ENCODE measurements at places on chromosomes 5 and 9. TPM values are rescaled to one million over a fixed set of nuclear protein-coding genes. Genes with fewer than 3 reads are reported as not detected.
A peak's percentile ranks its signal among the peaks of the same experiment; 100 is the strongest.

SLC6A3 gene
- 0.10 TPM for total RNA-seq

INSL6 gene
- not detected for total RNA-seq

NEUROG1 gene
- not detected for total RNA-seq

LIFR gene
- total RNA-seq = 96.0 TPM

GABRA1 gene
- not detected for total RNA-seq

DNA sequence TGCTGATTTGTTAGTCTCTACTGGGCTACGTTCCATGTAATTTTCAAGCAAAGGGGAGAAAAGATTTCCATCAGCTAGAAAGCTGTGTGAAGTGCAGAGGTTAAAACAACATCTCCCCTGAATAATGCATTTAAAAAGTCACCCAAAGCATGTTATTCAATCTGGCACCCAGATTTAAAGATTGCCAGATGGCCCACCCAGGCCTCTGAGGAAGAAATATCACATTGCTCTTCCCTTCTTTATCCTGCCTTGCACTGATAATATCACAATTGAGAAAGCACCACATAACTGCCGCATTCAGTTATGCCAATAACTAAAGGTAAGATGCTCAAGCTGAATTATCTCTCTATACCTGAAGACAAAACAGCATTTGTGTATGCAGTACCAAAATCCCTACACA is 119.4 kb upstream of the PUM3 start:
- no peak for DNase-seq
- H3K27me3 ChIP-seq = no peaks in the 10 kb centered on the region
- H3K27ac ChIP-seq = no peak overlapping the region
- H3K4me3 ChIP-seq = no peak overlapping the region
- H3K4me1 ChIP-seq = no peaks in the 10 kb centered on the region

GRCh38 chr5:35438288-35438687 is 179.4 kb upstream of the SPEF2 start:
- no peaks in the 10 kb centered on the region for H3K36me3 ChIP-seq
- H3K4me3 ChIP-seq = no peak overlapping the region
- no peak overlapping the region for H3K27ac ChIP-seq
- peaks cover 2% of the 10 kb centered on the region for H3K27me3 ChIP-seq
- no peaks in the 10 kb centered on the region for H3K4me1 ChIP-seq
- no peak for DNase-seq

GRCh38 chr5:154287136-154287535 is 96.6 kb downstream of the GALNT10 start:
- H3K4me1 ChIP-seq = peaks cover 38% of the 10 kb centered on the region
- peaks cover 5% of the 10 kb centered on the region for H3K27me3 ChIP-seq
- peak overlapping the region; percentile 6 for H3K4me3 ChIP-seq
- H3K36me3 ChIP-seq = no peaks in the 10 kb centered on the region

DNA sequence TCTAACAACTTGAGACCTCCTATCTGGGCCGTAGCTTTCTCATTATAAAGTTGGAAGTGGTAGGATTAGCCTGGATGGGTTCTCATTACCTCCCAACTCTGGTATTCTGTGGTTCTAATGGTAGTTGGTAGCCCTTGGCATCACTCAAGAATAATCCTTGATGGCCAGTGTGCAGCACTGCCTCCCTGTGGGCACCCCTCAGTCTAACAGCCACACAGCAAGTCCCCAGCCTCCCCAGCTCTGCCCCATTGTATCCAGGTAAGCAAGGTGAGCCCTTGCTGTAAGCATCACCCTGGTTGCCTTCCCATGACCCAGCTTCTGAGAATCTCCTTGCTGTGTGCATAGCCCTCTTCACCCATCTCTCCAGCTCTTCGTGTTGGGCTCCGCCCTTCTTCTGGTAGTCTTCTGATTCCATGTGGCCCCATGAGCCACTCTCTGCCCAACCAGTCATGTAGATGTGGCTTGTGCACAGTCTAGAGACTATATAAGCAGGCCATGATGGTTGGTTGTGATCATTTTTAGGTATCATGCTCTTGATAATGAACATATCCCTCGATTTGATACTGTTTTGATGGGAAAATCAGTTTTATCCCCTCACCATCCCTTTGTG is 57.6 kb upstream of the GRHPR start:
- peaks cover 14% of the 10 kb centered on the region for H3K4me1 ChIP-seq
- H3K27me3 ChIP-seq = peaks cover 8% of the 10 kb centered on the region
- DNase-seq = no peak
- peaks cover 2% of the 10 kb centered on the region for H3K36me3 ChIP-seq

DNA sequence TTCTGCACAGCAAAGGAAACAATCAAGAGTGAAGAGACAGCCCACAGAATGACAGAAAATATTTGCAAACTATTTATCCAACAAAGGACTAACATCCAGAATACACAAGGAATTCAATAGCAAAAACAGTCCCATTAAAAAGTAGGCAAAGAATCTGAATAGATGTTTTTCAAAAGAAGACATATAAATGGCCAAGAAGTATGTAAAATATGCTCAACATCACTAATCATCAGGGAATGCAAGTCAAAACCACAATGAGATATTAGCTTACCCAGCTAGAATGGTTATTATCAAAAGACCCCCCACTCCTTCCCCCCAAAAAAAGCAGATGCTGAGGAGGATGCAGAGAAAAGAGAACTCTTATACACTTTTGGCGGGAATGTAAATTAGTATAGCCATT is 13.4 kb upstream of the OR13C8 start:
- H3K4me3 ChIP-seq = no peak overlapping the region
- no peak for DNase-seq
- no peaks in the 10 kb centered on the region for H3K4me1 ChIP-seq
- H3K27me3 ChIP-seq = peaks cover 2% of the 10 kb centered on the region
- H3K27ac ChIP-seq = no peak overlapping the region
- H3K36me3 ChIP-seq = no peaks in the 10 kb centered on the region
